ENCODE measurements at places on chromosomes 5 and 9.

GRCh38 chr5:147643142-147643541 lies 133.3 kb upstream of the DPYSL3 start:
- DNase-seq: no peak

GRCh38 chr5:57779383-57780223 lies 297.0 kb upstream of the ACTBL2 start:
- no peak for DNase-seq

GRCh38 chr5:147084702-147085101 lies 150.1 kb upstream of the STK32A start:
- no peak for DNase-seq

DNA sequence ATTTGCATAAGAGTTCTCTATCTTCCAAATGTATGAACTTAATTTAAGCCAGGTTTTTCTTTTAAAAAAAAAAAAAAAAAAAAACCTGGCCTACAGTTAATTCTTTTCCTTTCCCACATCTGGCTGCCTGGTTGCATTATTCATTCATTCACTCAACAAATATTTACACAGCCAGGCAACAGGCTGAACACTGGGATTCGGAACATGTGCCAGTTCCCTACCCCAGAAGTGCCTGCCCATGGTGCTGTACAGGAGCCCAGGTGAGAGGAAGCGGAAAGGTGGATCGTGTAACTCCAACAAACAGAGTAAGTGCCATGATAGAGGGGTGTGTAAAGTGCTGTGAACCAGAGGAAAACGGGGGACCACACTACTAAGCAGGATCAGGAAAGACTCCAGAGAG lies 93.6 kb downstream of the CDK5RAP2 start:
- DNase-seq: no peak

DNA sequence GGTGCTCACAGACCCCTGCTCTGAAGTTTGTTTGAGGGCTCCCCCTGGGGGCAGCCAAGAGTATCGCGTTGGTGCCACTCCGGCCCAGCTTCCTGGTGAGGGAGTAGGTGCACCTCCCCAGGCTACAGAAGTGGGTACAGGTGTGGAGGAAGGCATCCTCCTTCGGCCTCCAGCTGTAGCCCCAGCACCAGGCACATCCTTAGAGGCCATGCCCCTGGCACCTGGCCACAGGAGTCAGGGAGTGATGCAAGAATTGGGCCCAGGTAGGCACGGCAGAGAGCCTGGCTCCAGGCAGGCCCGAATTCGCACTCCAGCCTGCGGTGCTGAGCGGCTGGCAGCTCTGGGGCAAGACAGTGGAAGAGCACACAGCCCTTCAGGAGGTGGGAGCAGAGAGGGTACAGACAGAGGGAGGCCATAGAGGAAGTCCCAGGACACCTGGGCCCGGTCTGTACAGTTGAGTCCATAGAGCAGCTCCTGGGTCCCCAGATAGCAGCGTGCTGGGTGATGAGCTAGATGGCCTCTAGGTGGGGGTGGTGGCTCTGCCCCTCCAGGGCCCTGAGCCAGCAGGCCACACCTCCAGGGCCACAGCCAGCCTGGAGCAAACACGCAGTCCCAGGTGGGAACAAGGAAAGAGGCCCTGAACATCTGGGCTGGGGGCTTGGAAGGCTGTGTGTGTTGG lies 2.4 kb downstream of the SAPCD2 start:
- peak; percentile 70 for DNase-seq

DNA sequence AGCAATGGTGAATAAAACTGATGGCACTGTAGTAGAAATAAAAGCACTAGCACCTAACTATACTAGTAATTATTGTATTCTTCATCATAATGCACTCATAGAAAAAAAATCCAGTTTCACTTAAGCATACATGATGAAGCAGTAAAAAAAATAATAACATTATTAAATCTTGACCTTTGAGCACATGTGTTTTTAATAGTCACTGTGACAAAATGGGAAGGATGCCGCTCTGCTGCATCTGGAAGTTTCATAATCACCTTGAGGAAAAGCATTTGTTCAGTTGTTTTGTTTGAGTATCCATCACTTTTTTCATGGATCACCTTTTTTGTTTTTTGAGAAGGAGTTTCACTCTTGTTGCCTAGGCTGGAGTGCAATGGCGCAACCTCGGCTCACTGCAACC lies 13.2 kb downstream of the OR2K2 start:
- no peak for DNase-seq

DNA sequence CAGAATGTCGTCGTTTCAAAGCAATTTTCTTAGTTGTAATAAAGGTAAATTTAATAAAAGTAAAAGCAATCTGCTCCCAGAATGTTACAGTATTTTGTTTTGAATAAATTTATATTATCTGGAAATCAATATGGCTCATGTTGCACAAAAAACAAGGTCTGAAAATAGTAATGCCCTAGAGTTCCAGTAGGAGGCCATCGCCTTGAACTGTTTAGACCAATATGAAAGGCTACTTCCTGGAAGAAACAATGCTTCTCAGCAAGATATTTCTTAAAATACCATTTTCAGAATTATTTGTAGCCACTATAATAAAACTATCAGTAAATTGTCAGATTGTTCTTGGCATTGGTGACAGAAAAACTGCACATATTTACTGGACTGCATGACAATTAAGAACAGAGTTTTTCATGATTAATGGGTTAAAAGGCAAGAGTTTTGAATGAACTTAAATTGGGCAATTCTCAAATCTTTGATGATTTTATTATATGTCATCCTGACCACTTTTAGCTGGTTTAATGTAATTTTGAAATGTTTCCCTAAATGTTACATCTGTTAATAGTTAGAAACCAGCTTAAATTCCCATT lies 153.2 kb downstream of the COMMD10 start:
- no peak for DNase-seq

- no peak for DNase-seq
These were observed 8.0 kb downstream of the PDLIM4 start for GRCh38 chr5:132265336-132266030.

DNA sequence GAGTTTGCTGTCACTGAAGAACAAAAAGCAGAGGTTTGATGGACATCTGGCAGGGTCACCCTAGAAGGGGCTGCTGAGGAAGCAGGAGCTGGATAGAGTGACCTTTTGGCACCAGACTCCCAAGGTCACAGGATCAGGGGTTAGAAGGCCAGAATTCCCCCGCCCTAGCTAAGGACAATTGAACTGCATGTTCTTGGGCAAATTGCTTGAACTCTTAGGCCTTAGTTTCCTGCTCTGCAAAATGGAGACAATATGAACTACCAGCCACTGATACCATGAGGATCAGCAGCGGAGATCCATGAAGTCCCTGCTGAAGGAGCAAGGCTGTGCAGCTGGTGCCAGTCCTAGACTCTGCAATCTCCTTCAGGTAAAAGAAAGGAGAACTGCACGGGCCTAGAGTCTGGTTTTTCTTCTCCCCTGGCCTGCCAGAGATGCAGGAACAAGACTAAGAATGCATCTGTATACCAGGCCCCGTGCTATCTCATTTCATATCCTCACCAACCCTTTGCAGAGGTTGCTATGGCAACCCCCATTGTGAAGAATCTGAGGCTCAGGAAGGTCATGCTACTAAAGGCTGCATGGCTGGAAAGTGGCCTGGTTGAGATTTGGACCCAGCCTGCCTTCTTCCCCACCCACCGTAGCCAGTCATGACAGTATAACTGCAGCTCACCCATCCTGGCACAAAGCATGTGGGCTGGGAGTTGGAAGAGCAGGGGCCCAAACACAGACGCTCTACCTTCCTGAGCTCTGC lies 33.7 kb downstream of the CAMK2A start:
- DNase-seq: no peak

GRCh38 chr5:41527201-41527779 lies 16.9 kb upstream of the PLCXD3 start:
- no peak for DNase-seq

- no peak for DNase-seq
These were observed 349.3 kb downstream of the RAB3C start for GRCh38 chr5:58932057-58932612.

All from stimulated activated CD8-positive, alpha-beta memory T cell treated with anti-CD3 and anti-CD28 coated beads, Interleukin-7, amount 100 ng/mL, for 24 hours (primary cell).